ENCODE measurements at places on chromosomes 13 and 19.
A peak's percentile ranks its signal among the peaks of the same experiment; 100 is the strongest.

GRCh38 chr13:28541966-28542365 lies 47.0 kb upstream of the FLT1 start:
- no peaks in the 10 kb centered on the region for H3K27me3 ChIP-seq
- DNase-seq = no peak
- H3K36me3 ChIP-seq = no peaks in the 10 kb centered on the region
- H3K4me1 ChIP-seq = no peaks in the 10 kb centered on the region
- H3K27ac ChIP-seq = no peak overlapping the region

GRCh38 chr19:47539747-47540311 lies 25.0 kb upstream of the NAPA start:
- no peaks in the 10 kb centered on the region for H3K4me1 ChIP-seq
- no peak for DNase-seq
- peaks cover 1% of the 10 kb centered on the region for H3K27me3 ChIP-seq
- H3K4me3 ChIP-seq = no peak overlapping the region
- H3K27ac ChIP-seq = no peak overlapping the region
- H3K36me3 ChIP-seq = no peaks in the 10 kb centered on the region

DNA sequence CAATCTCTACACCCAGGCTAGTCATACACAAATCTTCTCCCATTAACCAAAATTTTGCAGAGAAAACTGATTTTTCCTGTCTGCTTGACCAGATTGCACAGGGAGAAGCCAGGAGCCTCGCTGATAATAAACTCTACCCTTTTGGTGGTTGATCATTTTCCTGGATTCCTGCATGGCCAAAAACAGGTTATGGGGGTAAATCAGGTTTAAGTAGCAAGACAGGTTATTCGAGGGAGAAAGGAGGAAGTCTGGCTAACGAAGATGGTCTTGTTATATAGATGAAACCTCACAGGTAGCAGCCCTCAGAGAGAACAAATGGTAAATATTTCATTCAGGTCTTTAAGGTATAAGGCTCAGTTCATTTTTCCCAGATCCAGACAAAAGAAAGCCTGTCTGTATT lies 16.0 kb upstream of the CEACAM6 start:
- H3K4me1 ChIP-seq = peaks cover 5% of the 10 kb centered on the region
- H3K4me3 ChIP-seq = no peak overlapping the region
- no peak for DNase-seq
- no peaks in the 10 kb centered on the region for H3K36me3 ChIP-seq
- no peaks in the 10 kb centered on the region for H3K27me3 ChIP-seq

DNA sequence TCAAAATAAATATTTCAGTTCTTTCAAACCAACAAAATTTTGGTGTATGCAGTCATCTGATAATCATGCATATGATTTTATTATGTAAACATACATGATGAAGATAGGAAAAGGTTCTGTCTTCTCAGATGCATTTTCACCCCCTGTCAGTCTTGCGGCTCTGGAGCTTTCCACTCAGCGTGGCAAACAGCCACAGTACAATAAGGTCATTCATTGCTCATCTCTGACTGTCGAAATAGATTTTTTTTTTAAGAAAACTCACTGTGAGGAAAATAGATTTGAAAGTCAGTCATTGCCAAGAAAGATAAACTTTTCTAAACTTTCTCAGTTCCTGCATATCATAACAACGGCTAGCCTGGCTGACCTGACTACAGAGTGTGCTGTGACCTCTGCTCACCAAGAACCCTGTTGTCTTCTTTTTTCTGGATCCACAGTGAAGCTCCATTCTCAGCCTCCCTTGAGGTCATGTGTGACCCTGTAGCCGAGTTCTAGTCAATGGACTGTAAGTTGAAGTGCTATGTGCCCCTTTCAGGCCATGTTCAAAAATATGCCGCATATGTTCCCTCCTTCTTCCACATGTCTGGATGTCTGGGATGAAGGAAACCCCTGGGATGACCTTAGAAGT lies 519.6 kb downstream of the KLF5 start:
- H3K27ac ChIP-seq = no peak overlapping the region
- no peaks in the 10 kb centered on the region for H3K27me3 ChIP-seq
- H3K4me1 ChIP-seq = peaks cover 6% of the 10 kb centered on the region
- no peaks in the 10 kb centered on the region for H3K36me3 ChIP-seq
- no peak for DNase-seq

- H3K27me3 ChIP-seq = no peaks in the 10 kb centered on the region
- H3K27ac ChIP-seq = no peak overlapping the region
- no peaks in the 10 kb centered on the region for H3K36me3 ChIP-seq
- no peak for DNase-seq
Observed at GRCh38 chr19:5864725-5865486, 5.4 kb downstream of the FUT5 start.

- H3K27ac ChIP-seq = peak overlapping the region; percentile 66
- H3K36me3 ChIP-seq = no peaks in the 10 kb centered on the region
- H3K4me3 ChIP-seq = no peak overlapping the region
- peaks cover 9% of the 10 kb centered on the region for H3K4me1 ChIP-seq
Observed at GRCh38 chr19:10226376-10227025, 4.6 kb downstream of the S1PR2 start.

GRCh38 chr13:26562512-26562890 lies 5.0 kb downstream of the WASF3 start:
- no peak for DNase-seq
- H3K4me3 ChIP-seq = no peak overlapping the region
- H3K27me3 ChIP-seq = no peaks in the 10 kb centered on the region
- H3K36me3 ChIP-seq = no peaks in the 10 kb centered on the region
- peaks cover 7% of the 10 kb centered on the region for H3K4me1 ChIP-seq
- H3K27ac ChIP-seq = no peak overlapping the region

GRCh38 chr13:77180011-77180410 lies 146.9 kb downstream of the MYCBP2 start:
- DNase-seq = no peak
- no peaks in the 10 kb centered on the region for H3K4me1 ChIP-seq
- no peak overlapping the region for H3K27ac ChIP-seq
- H3K4me3 ChIP-seq = no peak overlapping the region

- DNase-seq = no peak
- no peak overlapping the region for H3K4me3 ChIP-seq
- peaks cover 13% of the 10 kb centered on the region for H3K4me1 ChIP-seq
- H3K27ac ChIP-seq = no peak overlapping the region
- no peaks in the 10 kb centered on the region for H3K27me3 ChIP-seq
- H3K36me3 ChIP-seq = peaks cover 3% of the 10 kb centered on the region
Observed at GRCh38 chr13:51767100-51767499, 36.9 kb downstream of the DHRS12 start.

DNA sequence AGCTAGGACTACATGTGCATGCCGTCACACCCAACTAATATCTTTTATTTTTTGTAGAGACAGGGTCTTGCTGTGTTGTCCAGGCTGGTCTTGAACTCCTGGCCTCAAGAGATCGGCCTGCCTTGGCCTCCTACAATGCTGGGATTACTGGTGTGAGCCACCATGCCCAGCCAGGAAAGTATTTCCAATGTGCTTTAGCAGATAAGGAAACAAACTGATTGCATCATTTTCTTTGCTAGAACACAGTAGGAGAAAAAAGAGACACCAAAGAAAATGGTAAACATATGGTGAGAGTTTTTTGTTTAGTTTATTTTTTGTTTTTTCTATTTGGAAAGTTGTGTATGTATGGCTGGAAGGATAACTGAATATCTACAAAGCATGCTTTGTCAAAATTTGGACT lies 46.9 kb upstream of the AKAP11 start:
- no peaks in the 10 kb centered on the region for H3K4me1 ChIP-seq
- no peaks in the 10 kb centered on the region for H3K27me3 ChIP-seq
- H3K4me3 ChIP-seq = no peak overlapping the region
- H3K36me3 ChIP-seq = no peaks in the 10 kb centered on the region

- H3K27me3 ChIP-seq = no peaks in the 10 kb centered on the region
- peaks cover 5% of the 10 kb centered on the region for H3K36me3 ChIP-seq
- H3K4me1 ChIP-seq = peaks cover 22% of the 10 kb centered on the region
- H3K4me3 ChIP-seq = no peak overlapping the region
Observed at GRCh38 chr19:47186446-47187334, 44.3 kb downstream of the BBC3 start.

DNA sequence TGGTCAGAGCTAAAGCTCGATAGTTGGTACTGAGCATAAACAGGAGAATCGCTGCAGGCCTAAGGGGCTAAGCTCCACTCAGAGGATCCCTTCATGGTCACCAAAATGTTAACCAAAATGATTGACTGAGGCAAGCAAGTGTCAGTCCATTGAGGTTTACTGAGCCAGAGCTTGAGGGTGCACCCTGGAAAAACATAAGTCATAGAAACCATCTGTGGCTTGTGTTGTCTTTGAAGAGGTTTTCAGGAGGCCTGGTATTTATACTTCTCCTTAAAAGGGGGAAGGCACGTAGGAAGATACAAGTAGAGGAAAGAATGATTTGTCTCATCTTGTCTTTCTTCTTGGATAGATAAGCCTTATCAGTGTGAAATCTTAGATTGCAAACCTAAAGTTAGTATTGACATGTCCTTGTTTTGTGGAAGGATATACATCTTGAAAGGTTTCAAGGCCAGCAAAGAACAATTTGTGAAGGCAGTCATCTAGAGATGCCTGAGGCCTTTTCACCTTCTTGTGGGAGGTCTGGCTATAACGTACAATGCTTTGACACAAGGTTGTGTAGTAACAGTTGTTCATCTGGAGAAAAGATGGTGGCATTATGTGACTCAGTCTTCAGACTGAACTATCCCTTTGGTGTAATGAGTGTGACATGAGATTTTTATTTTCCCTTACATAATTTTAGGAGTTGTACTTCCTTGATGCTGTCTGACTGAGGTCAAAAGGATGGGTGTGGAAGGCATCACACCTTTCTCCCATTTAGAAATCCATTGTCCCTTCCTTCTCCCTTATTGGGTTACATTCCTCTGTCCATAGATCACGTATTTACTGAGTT lies 14.7 kb upstream of the CEACAM6 start:
- H3K36me3 ChIP-seq = no peaks in the 10 kb centered on the region
- H3K27ac ChIP-seq = no peak overlapping the region
- no peak overlapping the region for H3K4me3 ChIP-seq
- H3K27me3 ChIP-seq = no peaks in the 10 kb centered on the region
- no peak for DNase-seq
- no peaks in the 10 kb centered on the region for H3K4me1 ChIP-seq

GRCh38 chr19:18214779-18215433 lies 11.1 kb upstream of the RAB3A start:
- no peaks in the 10 kb centered on the region for H3K4me1 ChIP-seq
- no peaks in the 10 kb centered on the region for H3K36me3 ChIP-seq
- no peak for DNase-seq

DNA sequence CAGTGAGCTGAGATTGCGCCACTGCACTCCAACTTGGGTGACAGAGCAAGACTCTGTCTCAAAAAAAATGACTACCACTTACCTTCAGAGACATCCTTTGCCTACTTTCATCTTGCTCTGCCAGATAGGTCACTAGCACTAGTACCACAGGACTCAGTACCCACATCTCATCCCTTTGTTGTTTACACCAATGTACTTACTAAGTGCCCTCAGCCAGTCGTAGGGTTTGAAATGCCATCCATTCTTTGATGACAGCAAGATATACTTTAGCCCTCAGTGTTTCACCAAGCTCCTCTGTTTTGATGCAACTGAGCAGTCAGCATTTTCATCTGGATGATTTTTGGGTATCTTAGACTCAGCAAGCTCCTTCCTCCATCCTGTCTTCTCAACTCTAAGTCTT lies 6.1 kb downstream of the URAD start:
- H3K36me3 ChIP-seq = no peaks in the 10 kb centered on the region
- H3K4me1 ChIP-seq = peaks cover 24% of the 10 kb centered on the region
- H3K27ac ChIP-seq = no peak overlapping the region
- no peaks in the 10 kb centered on the region for H3K27me3 ChIP-seq

- no peaks in the 10 kb centered on the region for H3K27me3 ChIP-seq
- DNase-seq = no peak
- no peaks in the 10 kb centered on the region for H3K36me3 ChIP-seq
- no peaks in the 10 kb centered on the region for H3K4me1 ChIP-seq
Observed at GRCh38 chr13:80571346-80572307, 230.7 kb upstream of the SPRY2 start.

DNA sequence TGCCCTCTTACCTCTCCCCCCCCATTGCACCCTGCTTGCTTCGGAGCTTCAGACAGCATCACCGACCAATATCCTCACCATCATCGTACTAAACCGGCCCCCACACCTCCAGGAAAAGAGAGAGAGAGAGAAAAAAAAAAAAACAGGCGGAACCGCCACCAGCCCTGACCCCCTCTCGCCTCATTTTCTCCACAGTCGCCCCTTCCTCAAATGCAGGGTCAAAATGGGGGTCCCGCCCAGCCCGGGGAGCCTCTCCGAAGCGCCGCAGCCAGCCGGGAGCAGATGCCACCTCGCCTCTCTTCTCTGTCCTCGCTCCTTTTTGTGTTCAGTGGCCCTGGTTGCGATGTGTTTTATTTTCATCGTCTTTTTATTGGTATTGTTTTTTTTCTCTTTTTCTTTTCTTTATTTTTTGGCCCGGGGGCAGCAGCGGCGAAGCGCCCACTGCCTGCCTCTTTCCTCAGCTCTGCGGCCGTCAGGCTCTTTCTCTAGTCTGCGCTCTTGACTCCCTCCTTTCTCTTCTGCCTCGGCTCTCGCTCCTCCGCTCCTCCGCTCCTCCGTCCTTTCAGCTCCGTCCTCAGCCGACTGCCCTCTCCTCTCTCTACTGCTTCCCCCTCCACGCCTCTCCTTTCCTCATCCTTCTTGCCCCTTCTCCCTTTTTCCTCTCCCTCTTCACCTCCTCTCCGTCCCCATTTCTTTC lies 41.4 kb downstream of the DEDD2 start:
- DNase-seq = no peak
- H3K4me1 ChIP-seq = no peaks in the 10 kb centered on the region
- peak overlapping the region; percentile 54 for H3K4me3 ChIP-seq
- no peaks in the 10 kb centered on the region for H3K27me3 ChIP-seq

GRCh38 chr19:5336195-5336965 lies 4.2 kb downstream of the PTPRS start:
- no peak overlapping the region for H3K4me3 ChIP-seq
- no peak for DNase-seq
- H3K27ac ChIP-seq = no peak overlapping the region
- H3K36me3 ChIP-seq = no peaks in the 10 kb centered on the region

GRCh38 chr19:531009-531752 lies 379 bp upstream of the CDC34 start:
- H3K4me1 ChIP-seq = peaks cover 22% of the 10 kb centered on the region
- H3K36me3 ChIP-seq = no peaks in the 10 kb centered on the region
- DNase-seq = peak; percentile 91
- H3K4me3 ChIP-seq = peak overlapping the region; percentile 98
- peak overlapping the region; percentile 97 for H3K27ac ChIP-seq
- no peaks in the 10 kb centered on the region for H3K27me3 ChIP-seq

All from Peyer's patch (tissue), 4 donors.